Breast epithelium (tissue), 4 donors: ENCODE measurements at places on chromosomes 11 and 22.

DNA sequence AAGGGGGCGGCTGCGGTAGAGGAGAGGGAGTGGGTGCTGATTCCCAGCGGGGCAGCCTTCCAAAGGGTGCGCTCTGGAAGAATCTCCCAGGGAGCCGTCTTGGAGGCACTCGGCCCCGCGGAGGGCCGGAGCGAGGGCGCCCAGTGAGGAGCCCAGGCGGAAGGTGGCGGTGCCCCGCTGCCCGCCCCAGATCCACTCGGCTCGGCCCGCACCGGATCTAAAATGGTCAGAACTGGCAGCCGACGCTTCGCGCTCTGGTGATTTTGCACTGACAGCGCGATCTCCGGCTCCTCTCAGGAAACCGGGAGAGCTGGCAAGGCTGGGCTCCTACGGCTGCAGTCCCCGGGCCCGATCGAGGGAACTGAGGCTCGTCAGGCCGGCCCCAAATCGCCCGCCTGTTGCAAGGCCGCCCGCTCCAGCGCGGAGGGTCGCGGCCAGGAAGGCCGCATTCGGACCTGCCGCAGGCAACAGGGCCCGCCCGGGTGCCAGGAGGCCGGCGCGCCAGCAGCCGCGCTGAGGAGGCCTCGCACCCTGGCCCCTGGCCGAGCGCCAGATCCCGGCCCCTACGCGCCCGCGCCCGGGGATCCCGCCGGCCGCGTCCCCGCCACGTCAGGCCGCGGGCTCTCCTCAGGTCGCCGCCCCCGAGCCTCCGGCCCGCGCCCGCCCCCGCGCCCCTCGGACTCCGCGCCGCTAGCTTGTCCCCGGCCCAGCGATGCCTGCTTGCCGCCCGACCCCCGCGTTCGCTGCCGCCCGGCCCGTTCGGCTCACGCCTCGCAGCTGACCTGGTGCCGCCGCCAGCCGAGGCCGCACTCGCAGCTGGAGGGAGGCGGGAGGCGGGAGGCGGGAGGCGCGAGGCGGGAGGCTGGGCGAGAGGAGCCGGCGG lies at the start of gene KLHL22:
Gene KLHL22, minus strand, starts transcription at position 818 of the 883 bp plus-strand sequence. CDS start 6,584 bp downstream, outside the sequence.
- DNase-seq, result no peak

DNA sequence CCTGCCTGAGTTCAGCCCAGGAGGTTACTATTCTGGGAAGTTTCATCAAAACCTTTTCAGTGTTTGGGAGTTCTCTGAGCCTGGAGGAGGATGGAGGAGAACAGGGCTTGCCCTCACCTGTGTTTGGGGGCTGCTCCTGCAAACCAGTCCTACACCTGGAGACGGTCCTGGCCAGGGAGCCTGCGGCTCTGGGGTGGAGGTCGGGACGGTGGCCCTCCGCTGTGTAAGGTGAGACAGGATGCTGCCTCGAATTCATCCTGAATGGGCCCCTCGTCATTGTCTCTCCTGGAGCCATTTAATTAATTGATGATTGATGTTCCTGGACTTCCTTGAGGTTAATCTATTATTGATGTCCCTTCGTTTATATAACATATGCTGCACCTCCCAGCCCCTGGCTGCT lies 6.3 kb downstream of the DAGLA start:
- no peak for DNase-seq

- DNase-seq, result peak; percentile 37
These were observed 112.1 kb upstream of the FGF3 start for GRCh38 chr11:69931060-69931910.

DNA sequence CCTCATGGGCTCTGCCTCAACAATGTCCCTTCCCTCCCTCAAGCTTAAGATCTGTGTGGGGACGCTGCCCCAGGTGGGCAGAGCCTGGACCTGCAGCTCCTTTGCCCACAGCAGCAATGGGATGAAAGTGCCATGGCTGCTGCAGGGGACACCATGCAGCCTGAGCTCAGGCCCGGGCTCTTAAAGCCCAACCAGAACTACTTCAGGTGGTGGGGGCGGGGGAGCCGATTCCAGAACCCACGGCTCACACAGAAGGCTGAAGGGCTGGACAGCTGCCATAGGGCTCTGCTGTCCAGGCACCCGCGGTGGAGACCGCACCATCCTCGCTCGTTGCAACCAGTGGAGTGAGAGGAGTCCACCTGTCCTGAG lies 12.5 kb downstream of the CHID1 start:
- DNase-seq, result no peak

DNA sequence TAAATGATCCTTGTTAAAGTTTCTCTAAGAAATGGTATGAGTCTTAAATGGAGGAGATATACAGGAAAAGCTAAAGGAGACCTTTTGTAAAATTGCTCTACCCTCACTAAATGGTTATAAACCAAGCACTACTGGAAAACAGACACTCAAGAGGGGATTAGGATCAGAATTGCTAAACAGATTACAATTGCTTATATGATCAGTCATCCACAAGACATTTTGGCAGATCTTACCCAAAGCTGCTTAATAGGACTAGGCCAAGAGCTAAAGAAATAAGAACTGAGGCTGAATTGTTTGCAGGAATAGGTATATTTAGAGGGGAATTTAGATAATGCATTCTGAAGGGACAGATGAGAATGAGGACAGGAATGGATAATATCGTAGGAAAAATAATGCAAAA lies 9.5 kb downstream of the HARBI1 start:
- no peak for DNase-seq

DNA sequence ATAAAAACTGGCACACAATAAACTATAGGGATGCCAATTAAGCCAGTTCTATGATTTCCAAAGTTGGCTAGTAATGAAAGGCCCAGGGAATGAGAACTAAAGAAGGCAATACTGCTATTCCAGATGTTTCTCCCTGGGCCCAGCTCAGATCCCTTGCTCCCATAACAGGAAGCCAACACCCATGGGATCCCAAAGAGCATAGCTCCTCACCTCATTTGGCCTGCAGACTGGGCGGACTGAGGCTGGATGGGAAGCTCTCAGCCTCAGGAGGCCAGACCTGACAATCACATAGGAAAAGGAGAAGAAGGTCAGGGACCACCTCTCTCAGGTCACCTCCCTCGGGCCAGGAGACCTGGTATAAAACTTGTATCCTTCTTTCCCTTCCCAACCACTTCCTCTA lies 5.3 kb downstream of the TBC1D10A start:
- no peak for DNase-seq

GRCh38 chr11:118079491-118079890 lies 2.6 kb downstream of the TMPRSS4 start:
- no peak for DNase-seq

DNA sequence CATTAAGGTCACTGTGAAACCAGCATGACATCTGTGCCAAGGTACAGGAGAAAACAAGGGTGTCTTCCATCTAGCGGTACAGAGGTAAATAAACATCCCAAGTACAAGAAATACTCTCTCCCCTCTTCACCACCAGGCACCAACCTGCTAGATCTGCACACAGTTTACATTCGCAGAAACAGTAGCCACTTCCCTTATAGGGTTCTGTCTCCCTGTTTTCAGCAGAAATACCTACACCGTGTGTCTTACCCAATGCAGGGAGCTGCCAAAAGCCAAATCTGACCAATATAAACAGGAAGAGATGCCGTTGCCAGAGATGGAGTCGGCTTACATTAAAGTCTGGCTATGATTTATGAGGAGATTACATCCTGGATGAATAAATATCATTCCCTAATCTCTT lies 1.2 kb downstream of the SCN4B start:
- DNase-seq, result no peak

GRCh38 chr11:93871526-93871925 lies 21.1 kb upstream of the VSTM5 start:
- no peak for DNase-seq

- DNase-seq, result no peak
These were observed 25.2 kb downstream of the RELT start for GRCh38 chr11:73401217-73401923.

GRCh38 chr11:93236741-93237675 lies 39.2 kb upstream of the SLC36A4 start:
- DNase-seq, result no peak

DNA sequence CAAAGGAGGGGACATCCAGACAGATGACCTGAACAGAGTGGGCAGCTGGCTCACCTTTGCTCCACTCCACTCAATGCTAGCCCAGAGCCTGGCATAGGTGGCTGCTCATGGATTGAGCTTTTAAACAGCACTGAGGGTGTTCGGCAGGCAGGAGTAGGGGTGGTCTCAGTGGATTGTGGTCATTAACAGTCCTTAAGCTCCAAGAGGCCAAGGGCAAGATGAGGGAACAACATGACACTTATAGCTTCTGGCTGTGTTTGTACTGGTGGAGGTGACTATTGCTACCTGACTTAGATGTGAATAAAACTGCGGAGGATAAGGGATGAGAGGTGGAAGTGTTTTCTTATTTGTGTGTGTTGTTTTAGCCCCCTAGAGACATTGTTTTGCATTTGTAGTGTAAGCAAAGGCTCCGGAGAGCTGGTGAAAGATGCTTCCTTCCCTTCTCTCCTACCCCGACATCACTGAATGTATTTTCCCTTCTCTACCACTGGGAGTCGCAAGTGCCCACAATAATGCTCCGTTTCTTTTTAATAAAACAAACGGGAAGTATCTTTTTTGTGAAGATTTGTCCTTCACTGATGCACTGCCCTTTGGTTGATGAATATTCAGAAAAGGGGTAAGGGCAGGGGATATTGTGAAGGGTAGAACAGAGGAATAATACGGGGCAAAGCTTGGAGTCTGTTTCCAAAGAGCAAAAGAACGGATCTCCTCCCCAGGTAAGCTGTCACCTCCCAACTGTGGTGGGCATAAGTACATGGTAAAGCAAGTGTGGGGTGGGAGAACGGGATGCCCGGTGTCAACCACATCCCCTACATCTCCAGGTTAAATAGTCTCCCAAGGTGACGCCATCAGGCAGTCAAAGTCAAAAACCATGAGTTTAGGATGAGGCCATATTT lies 27.5 kb upstream of the MTNR1B start:
- DNase-seq, result no peak

DNA sequence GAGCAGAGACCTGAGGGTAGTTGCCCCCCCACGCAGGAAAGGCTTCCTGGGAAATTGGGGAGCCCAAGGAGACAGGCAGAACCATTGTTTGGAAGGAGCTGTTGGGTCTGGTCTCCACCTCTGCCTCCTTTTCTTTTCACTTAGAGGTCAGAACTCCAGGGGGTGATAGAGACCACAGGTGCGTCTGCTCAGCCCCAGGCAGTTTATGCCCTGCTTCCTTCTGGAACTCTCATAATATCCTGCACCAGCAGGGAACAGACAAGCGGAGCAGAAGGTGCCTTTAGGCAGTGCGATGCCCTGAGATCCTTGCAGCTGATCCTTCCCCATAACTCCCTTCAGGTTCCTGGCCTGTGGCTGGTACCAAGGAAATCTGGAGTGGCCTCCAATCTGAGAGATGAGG lies 120.2 kb downstream of the NECTIN1 start:
- no peak for DNase-seq

GRCh38 chr11:1121813-1122663 lies 35.7 kb upstream of the MUC5AC start:
- no peak for DNase-seq

DNA sequence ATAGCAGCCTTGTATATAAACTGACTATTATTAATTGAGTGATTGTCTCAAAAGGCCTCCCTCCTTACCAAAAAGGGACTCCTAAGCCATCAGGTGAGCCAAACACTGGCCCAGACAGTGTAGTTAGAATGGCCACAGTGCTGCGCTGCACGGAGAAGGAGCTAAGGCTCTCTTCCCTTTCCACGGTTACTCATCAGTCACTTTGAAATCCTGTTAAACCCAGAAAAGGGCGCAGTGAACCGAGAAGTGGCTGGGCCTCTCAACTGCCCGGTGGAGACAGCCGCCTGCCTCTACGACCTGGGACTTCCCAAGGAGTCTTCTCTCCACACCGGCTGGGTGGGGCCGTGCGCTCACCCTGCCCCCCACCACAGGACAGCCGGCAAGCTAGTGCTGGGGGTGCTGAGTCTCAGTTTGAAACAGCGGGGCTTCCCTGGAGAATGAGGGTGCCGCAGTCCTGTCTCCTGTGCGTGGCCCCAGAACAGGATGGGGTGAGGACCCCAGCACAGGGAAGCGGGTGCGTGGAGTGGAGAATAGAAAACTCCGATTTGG lies 1.3 kb downstream of the MYH9 start:
- no peak for DNase-seq
